Kidney capillary endothelial cell (primary cell): ENCODE measurements at places on chromosomes 11 and 22.

GRCh38 chr11:396511-396947 is 2.5 kb downstream of the PKP3 start:
- no peak for DNase-seq

GRCh38 chr11:128757235-128757711 is 63.4 kb downstream of the FLI1 start:
- DNase-seq: peak; percentile 60

DNA sequence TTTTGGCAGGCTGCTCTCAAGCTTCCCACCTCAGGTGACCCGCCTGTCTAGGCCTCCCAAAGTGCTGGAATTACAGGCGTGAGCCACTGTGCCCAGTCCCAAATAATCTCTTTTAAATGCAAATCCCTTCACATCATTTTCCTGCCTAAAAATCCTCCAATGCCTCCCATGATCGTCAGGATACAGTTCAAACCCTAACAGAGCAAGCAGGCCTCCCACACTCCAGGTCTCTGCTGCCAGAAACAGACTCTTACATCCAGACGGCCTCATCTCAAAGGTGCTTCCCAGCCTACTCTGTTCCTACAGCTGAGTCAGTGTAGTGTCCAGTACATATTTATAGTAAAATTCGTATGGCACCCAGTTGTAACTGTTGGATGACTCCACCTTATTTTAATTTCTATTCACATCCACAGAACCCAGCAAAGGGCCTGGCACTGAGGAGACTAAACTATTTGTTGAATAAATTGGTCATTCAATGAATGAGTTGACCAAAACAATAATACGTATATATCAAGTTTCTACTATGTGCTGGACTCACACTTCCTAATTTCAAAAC is 8.2 kb downstream of the SIRT3 start:
- no peak for DNase-seq

DNA sequence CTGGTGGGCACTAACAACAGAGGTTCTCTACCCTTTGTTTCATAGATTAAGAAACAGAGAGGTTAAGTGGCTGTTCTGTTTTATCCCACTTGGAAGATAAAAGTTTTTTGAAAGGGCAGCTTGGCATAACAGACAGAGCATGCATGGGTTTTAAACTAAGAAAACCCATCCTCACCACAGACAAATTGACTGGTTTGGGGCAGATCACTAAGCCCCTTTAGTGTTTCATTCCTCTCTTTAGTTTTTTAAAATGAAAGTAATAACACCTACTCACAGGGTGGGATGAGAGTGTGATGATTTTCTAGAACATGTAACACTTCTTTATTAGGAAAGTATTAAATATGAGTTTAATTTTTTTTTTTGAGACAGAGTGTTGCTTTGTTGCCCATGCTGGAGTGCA is 12.3 kb upstream of the RRAS2 start:
- DNase-seq: no peak

- no peak for DNase-seq
Measured at GRCh38 chr11:123956752-123957151, 13.1 kb upstream of the OR6T1 start.

DNA sequence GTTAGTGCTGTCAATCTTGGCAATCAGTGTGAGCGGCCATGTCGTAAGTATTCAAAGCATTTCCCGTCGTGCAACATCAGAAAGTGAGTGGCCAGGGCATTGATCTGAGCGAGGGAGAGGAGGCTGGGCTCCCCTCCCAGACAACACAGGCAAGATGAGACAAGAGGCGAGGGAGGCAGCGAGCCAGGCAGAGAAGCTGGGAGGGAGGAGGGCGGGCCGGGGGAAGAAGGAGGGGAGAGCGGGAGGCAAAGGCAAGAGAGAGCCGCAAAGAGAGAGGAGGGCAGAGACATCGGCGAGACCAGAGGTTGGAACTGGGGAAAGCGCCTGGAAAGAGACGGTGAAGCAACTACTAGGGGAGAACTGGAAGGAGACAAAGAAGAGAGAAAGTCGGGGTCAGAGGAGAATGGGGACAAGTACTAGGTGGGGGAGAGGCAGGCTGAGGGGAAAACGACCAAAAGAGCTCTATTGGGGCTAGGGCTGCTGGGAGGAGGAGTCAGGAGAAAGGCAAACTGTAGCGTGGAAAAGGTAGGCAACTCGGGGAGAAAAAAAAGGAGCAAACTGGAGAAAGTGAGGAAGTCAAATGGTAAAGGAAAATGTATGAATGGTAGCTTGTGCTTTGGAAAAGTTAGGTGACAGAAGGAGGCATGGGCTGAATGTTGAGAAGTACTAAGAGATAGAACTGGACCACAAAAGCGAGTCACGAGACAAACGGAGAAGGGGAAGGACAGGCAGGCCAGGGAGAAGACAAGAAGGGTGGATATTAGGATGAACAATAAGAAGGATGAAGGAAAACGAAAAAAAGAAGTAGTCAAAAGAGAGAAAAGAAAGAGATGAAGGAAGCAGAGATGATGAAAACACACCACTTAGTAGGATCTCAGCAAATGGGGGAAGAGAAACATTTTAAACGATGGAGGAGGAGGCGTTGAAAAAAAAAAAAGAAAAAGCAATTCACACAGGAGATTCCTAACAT is 130.5 kb upstream of the C11orf58 start:
- no peak for DNase-seq

DNA sequence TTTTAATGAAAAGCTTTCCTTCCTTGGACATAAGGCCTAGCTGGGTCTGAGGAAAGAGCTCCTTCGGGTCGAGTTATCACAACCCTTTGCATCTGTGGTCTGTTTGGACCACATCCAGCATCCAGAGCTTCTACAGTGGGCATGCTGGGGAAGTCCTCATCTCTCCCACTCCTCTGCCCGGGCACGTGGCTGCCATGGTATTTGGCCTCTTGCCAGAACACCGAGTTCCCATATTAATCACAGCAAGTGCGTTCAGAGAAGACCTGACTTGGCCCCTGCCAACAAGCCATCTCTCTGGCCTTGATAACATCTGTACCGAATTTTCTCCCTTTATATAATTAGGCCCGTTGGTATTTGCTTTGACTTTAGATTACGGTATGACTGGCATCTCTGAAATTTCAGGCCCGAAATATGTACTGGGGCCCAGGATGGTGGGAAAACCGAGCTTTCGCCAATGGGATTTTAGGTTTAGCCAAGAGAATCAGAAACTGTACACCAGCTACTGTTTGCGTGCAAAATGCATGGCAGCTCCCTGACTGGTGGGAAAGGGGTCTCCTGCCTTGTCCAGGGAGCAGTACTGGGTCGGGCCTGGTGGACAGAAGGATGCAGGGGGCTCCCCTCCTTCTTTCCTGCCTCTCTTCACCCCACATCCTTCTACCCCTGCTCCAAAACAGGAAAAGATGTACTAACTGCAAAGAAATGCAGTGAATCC is 90.0 kb downstream of the MICAL2 start:
- DNase-seq: no peak

GRCh38 chr11:62402226-62402959 is 16.4 kb upstream of the SCGB1A1 start:
- no peak for DNase-seq

DNA sequence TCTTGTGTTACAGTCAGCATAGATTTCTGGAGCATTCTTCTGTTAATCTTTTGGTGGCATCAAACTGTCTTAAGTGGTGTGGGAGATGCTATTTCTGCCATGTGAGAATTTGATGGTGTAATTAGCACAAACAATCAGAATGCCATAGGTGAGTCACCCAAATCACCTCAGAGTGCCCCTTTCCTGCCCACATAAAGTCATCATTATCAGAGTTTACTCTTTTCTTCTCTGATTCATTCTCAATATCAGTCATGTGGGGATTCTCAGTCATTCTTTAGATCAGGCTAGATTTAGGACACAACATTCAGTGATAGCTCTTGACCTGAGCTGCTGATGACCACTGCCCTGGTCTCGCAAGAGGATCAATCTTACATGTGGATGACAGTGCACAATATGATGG is 23.7 kb upstream of the MS4A6A start:
- no peak for DNase-seq

DNA sequence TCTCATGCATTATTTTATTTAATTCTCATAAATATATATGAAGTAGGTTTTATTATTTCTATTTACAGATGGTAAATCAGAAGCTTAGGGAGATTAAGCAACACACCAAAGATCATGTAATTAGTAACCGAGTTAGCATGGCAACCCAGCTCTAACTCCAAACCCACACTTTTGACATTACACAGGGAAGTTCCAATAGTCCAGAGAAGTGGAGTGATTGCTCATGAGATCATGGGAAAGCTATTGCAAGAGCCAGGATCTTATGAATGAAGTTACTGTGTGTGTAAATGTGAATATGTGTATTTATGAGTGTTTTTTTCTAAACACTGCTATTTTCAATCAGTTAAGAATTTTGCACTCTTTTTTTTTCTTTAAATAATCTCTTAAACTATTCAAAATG is 225.8 kb upstream of the KIRREL3 start:
- no peak for DNase-seq

DNA sequence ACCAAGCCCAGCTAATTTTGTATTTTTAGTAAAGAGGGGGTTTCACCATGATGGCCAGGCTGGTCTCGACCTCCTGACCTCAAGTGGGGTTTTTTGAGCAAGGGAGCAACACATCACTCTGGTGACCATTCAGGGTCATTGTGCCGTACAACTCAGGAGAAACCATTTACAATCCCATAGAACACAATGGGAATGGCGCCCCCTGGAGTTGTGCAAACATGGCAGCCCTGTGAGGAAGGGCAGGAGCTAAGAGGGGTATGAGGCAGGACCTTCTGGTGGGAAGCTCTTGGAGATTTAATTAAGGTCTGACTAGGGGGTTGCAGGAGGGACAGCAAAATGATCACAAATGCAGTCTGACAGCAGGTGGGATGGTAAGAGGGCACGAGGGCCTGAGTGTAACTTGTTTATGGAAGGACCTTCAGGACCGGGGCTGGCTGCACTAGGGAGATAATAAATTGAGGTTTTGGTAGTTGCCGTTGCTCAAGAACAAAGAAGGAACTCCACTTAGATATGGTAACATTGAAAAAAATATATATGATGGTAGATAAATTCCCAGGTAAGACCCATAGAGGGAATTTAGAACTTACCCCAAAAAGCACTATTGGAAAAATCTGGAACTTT is 9.1 kb upstream of the CSF2RB start:
- no peak for DNase-seq

DNA sequence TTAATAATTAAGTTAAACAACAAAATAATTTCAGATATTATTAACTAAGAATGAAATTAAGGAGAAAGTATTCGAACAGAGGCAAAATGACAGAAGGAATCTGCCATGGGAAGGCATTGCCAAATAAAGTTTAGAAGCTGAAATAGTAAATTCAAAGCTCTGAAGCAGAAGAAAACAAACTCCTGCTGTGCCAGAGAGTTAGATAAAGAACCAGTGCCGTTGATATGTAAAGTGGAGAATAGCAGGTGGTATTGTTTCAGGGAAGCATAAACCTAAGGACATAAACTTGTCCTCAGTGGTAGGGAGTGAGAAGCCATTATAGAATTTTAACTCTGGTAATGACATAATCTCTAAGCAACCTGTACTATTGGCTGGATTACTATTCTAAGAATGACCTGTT is 2.7 kb upstream of the HBG2 start:
- no peak for DNase-seq

GRCh38 chr22:33044112-33044511 is 14.1 kb downstream of the SYN3 start:
- no peak for DNase-seq

GRCh38 chr22:43543522-43544288 is 131.9 kb downstream of the MPPED1 start:
- no peak for DNase-seq

DNA sequence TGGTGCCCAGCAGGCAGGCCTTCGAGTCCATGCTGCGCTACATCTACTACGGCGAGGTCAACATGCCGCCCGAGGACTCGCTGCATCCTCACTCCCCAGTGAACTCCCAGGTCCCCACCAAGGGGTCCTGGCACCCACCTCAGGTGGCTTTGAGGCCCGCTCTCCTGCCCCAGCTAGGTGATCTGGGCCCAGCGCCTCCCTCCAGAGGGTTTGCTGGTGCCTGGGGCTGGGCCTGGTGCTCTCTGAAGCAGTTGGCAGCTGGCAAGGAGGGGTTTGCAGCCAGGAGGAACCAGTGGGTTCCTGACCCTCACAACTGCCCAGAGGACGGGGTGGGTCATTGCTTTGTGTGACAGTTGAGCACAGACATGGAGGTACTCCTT is 5.9 kb downstream of the THAP7 start:
- no peak for DNase-seq

DNA sequence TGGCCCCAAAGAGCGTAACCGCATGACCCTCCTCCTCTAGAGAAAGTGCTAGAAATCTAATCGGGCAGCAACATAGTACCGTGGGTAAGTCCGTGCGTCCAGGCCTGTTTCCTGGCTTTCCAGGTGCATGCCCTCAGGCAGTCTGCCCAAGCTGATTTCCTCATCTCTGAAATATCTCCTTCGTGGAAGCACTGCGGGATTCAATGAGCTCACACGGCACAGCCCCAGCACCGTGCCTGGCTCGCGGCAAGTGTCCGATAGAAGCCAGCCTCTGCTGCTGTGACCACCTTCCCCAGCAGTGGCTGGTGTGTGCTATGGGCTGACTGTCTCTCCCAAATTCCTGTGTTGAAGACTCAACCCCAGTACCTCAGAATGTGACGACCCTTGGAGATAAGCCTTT is 20.7 kb downstream of the RPUSD4 start:
- no peak for DNase-seq

GRCh38 chr11:23123753-23124152 is 263.5 kb upstream of the CCDC179 start:
- peak; percentile 47 for DNase-seq

- no peak for DNase-seq
Measured at GRCh38 chr11:61106894-61107470, 4.7 kb downstream of the CD5 start.

DNA sequence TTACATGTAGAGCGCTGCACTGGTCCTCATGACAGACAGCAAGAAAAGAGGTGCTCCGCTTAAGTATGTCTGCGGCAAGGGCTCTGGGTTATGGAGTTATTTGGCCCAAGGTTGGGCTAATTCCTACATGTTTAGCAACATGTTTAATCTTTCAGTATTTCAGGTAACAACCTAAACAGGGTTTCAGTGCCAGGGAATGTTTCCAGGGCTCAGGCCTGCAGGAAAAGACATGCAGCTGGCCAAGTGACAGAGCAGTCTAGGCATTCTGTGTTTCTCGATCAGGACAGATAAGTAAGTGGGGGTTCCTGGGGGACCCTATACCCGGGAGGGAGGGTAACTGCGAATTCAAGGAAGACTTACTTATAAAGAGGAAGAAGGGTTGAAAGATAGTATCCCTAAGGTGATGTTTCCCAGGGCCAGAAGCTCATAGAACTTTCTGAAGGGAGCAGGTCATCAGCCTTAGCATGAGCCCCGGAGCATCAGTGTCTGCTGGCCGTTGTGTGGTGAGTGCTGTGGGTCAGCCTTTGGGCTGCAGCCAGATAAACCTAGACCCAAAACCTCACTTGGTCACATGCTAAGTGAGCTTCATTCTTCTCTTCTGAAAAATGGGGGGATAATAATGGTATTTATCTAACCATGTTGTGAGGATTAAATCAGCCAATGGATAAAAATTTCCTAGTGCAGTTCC is 18.4 kb downstream of the KCNJ5 start:
- DNase-seq: no peak

GRCh38 chr11:31956310-31956709 is 134.6 kb upstream of the RCN1 start:
- DNase-seq: no peak
